ENCODE measurements at places on chromosomes 4 and X. TPM values are rescaled to one million over a fixed set of nuclear protein-coding genes. Genes with fewer than 3 reads are reported as not detected.
A peak's percentile ranks its signal among the peaks of the same experiment; 100 is the strongest.

GRCh38 chr4:22515888-22516541, at the start of gene ADGRA3:
Gene ADGRA3 (minus strand): TSS chr4:22516066. CDS start chr4:22515784, 282 bp downstream.
- H3K4me1 ChIP-seq, result no peaks in the 10 kb centered on the region
- no peaks in the 10 kb centered on the region for H3K36me3 ChIP-seq
- peak within 1 kb of the TSS; percentile 72 for H3K4me3 ChIP-seq
- no peaks in the 10 kb centered on the region for H3K27me3 ChIP-seq
- peak; percentile 77 for DNase-seq
- H3K27ac ChIP-seq, result peak within 1 kb of the TSS; percentile 83

DNA sequence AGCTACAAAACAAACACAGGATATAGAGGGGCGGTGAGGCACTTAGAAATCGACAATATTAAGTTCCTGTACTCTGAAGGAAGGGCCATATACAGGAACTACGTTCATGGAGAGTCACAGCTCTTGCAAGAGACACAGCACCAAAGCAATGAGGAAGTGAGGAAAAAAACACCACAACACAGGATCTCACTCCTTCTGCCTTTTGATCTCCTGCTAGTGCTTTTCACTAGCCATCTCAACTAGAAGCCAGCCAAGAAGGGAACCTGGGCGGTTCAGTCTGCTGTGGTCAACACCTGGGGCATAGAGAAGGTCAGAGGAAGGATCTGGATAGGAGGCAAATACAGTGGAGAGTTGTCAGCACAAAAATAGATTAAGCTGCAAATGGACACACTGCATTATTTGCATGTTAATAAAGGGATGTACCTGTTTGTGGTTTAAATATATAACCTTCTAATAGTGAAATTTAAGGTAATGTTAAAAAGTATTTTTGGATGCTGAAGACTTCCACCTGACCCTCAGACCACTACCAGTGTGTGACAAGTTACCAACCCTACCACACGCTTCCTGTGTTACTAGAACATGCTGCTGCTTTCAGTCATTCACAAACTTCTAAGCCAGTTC, 104.6 kb downstream of the DTHD1 start:
- no peak for DNase-seq
- no peak overlapping the region for H3K4me3 ChIP-seq
- H3K4me1 ChIP-seq, result no peaks in the 10 kb centered on the region
- H3K27me3 ChIP-seq, result no peaks in the 10 kb centered on the region
- no peaks in the 10 kb centered on the region for H3K36me3 ChIP-seq

- no peak overlapping the region for H3K4me3 ChIP-seq
- no peaks in the 10 kb centered on the region for H3K36me3 ChIP-seq
- DNase-seq, result no peak
- no peaks in the 10 kb centered on the region for H3K27me3 ChIP-seq
Observed at GRCh38 chr4:3263053-3263875, 14.3 kb downstream of the MSANTD1 start.

DNA sequence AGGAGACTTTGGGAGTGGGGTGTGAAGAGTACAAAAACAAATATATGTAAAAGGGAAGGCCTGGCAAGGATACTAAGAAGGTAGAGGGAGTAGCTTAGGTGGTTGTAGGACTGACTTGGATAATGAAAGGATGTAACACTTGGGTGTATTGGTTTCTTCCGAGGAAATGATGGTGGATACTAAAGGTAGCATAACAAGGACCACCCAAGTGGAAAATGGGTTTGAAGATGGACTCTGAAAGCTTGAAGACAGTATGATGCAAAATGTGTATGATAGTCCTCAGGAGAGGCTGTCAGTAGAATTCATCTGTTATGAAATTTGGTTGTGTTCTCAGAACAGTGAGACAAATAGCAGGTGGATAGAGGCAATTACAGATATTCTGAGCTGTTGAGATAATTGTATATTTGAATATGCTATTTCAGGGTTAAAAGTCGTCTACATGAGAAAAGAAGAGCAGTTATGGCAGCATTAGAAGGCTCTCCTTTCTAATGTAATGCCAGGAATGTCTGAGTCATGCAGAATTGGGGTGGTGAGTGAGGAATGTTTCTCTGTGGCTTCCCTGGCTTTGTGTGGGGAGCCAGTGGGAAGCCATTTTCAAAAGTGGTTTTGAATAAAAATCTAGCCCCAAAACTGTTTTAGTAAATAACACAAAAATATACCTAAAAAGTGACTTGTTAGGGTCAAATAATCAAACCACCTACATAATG, 75.6 kb downstream of the FHIP1A start:
- no peaks in the 10 kb centered on the region for H3K36me3 ChIP-seq
- H3K27me3 ChIP-seq, result no peaks in the 10 kb centered on the region
- H3K27ac ChIP-seq, result no peak overlapping the region

DNA sequence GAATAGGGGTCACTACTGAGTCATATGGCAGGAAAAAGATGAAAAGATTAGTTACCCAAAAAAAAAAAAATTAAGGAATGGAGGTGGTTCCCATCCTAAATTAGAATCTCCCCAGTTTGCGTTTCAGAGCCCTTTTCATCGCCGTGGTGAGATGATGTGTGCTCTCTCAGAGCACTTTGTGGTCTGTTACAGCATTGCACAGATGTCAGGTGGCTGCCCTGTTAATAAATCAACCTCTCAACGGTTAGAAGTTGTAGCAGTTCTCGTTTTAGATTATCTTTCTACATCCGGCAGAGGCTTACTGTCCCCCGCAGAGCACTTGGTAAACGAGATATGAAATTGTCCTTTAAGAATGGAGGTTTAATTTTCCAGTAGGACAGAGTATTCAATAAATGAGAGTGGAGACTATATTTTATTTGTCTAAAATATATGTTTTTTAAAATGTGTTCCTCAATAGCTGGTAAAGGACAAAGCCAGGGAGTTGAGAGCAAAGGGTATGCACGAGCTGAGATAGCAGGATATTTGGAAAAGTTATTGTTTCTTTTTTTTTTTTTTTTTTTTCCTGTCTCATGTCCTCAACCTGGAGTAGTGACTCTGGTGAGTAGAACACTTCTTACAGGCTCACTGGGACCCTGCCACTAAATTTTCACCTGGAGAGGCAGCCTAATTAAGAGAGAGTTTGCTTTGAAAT, 26.9 kb downstream of the AFF1 start:
- H3K27ac ChIP-seq, result no peak overlapping the region
- DNase-seq, result no peak
- H3K4me3 ChIP-seq, result no peak overlapping the region
- no peaks in the 10 kb centered on the region for H3K36me3 ChIP-seq
- peaks cover 5% of the 10 kb centered on the region for H3K4me1 ChIP-seq

DNA sequence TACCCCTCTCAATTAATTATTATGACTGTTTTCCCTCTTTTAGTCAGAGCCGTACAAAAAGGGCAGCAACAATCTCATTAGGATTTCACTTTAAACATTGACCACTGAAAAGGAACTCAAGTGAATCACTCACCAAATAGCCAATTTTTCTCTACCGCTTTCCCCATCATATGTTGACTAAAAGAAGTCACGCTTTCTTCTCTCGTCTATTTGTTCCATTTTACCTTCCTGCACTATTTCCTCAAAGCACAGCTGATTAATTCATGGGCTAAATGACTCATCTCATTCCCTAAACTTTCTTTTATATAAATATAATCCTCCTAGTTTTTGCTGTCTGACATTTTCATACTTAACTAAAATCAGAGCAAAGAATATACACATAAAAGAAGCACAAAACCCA, 8.2 kb downstream of the MID1 start:
- peak overlapping the region; percentile 53 for H3K27ac ChIP-seq
- H3K27me3 ChIP-seq, result no peaks in the 10 kb centered on the region
- DNase-seq, result no peak
- H3K36me3 ChIP-seq, result no peaks in the 10 kb centered on the region
- H3K4me3 ChIP-seq, result no peak overlapping the region

DNA sequence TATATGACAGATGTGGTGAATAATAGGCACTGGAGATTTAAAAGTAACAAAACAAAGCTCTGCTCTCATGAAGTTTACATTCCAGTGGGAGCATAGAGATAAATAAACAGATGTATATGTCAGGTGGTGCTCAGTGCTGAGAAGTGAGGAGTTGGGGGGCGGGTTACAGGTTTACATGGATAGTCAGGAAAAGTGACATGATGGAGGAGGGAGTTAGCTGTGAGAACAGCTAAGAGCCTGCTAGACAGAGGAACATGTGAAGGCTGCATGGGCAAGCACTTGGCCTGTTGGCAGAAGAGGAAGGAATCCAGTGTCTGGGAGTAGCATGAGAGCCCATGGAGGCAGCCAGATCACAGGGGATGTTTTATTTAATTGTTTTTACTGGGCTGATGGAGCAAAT, 10.2 kb upstream of the TMEM156 start:
- H3K4me3 ChIP-seq, result no peak overlapping the region
- no peaks in the 10 kb centered on the region for H3K27me3 ChIP-seq
- H3K27ac ChIP-seq, result no peak overlapping the region
- H3K4me1 ChIP-seq, result peaks cover 7% of the 10 kb centered on the region

- no peaks in the 10 kb centered on the region for H3K4me1 ChIP-seq
- H3K36me3 ChIP-seq, result no peaks in the 10 kb centered on the region
- no peak overlapping the region for H3K4me3 ChIP-seq
- no peak for DNase-seq
- H3K27me3 ChIP-seq, result no peaks in the 10 kb centered on the region
Observed at GRCh38 chr4:1810765-1811164, 17.7 kb downstream of the FGFR3 start.

GRCh38 chr4:54898656-54899340, 226.6 kb downstream of the KDR start:
- no peak for DNase-seq
- no peak overlapping the region for H3K4me3 ChIP-seq
- H3K27me3 ChIP-seq, result no peaks in the 10 kb centered on the region

DNA sequence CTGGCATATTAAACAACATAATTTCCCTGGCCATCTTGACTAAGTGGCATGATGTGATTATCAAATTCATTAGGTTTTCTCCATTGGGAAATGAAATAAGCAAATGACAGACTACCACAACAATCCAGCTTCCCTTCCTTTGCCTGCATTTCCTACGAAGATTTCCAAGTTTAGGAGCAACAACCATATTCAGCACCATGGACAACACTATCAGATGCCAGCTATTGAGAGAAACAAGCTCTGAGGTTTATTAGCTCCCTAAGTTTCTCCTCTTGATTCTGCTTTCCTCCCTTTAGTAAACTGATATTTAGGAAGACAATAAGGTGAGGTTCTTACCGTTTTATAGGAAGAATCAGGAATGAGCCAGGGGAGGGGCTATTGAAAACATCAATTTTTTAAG, 36.2 kb downstream of the DCX start:
- no peak for DNase-seq
- no peaks in the 10 kb centered on the region for H3K27me3 ChIP-seq
- no peaks in the 10 kb centered on the region for H3K4me1 ChIP-seq
- H3K36me3 ChIP-seq, result no peaks in the 10 kb centered on the region
- no peak overlapping the region for H3K4me3 ChIP-seq
- H3K27ac ChIP-seq, result no peak overlapping the region

BANK1 gene
- 10.4 TPM for total RNA-seq

TRAM1L1 gene
- 8.7 TPM for total RNA-seq

KLHL13 gene
- total RNA-seq, result 6.5 TPM

FGF2 gene
- 4.9 TPM for total RNA-seq

CENPVL3 gene
- total RNA-seq, result 35.6 TPM

PIR gene
- 10.3 TPM for total RNA-seq

F9 gene
- total RNA-seq, result not detected

Measured in testis (tissue), 5 donors.